ENCODE measurements at places on chromosomes 12 and 14. TPM values are rescaled to one million over a fixed set of nuclear protein-coding genes. Genes with fewer than 3 reads are reported as not detected.

Gene SDSL
- 17.5 TPM for total RNA-seq

Gene AMN
- 0.18 TPM for total RNA-seq

Gene GZMB
- not detected for total RNA-seq

Gene CCDC177
- under 0.01 TPM for total RNA-seq

Gene RNASE3
- total RNA-seq, result not detected

Measured in smooth muscle cell of bladder (primary cell).